ENCODE measurements at places on chromosomes 3 and 15.

DNA sequence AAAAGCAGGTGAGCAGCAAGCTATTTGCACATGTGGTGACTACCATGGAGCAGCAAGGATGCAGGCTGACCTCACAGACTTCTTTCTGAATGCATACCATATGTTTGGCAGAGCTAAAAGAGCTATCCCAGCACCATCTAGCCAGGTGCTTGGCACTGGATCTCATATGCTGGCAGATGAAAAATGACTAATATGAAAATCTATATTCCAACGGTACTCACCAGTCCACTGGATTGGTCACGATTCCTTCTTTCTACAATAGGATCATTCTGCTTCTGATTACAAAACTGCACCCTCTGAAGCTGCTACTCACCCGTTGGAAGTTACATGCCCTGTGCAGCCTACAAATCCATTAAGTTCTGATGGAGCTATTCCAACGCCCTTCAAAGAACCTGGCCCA is 714.3 kb upstream of the CFAP20DC start:
- DNase-seq, result no peak

- DNase-seq, result no peak
These were observed 14.5 kb downstream of the NEK10 start for GRCh38 chr3:27354588-27355203.

GRCh38 chr3:186058225-186058624 is 50.7 kb downstream of the ETV5 start:
- no peak for DNase-seq

- DNase-seq, result no peak
These were observed 281.1 kb upstream of the PROK2 start for GRCh38 chr3:72065872-72066641.

DNA sequence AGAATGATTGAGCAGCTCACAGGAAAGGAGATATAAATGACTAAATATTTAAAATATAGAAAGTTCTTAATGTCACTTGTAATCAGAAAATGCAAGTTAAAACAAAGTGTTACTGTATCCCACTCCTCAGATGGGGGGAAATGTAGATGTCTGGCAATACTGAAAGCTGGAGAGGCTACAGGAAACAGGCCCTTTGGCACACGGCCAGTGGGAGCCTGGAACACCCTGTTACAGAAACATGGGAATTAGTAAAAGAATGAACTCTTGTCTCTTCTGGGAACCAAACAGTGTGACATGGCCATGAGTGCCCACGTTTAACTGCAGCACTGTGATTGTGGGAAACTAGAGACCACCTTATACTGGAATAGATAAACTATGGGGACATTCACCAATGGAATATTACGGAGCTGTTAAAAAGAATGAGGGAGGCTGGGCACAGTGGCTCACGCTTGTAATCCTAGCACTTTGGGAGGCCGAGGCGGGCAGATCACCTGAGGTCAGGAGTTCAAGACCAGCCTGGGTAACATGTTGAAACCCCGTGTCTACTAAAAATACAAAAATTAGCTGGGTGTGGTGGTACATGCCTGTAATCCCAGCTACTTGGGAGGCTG is 50.2 kb downstream of the CDCP1 start:
- DNase-seq, result no peak

DNA sequence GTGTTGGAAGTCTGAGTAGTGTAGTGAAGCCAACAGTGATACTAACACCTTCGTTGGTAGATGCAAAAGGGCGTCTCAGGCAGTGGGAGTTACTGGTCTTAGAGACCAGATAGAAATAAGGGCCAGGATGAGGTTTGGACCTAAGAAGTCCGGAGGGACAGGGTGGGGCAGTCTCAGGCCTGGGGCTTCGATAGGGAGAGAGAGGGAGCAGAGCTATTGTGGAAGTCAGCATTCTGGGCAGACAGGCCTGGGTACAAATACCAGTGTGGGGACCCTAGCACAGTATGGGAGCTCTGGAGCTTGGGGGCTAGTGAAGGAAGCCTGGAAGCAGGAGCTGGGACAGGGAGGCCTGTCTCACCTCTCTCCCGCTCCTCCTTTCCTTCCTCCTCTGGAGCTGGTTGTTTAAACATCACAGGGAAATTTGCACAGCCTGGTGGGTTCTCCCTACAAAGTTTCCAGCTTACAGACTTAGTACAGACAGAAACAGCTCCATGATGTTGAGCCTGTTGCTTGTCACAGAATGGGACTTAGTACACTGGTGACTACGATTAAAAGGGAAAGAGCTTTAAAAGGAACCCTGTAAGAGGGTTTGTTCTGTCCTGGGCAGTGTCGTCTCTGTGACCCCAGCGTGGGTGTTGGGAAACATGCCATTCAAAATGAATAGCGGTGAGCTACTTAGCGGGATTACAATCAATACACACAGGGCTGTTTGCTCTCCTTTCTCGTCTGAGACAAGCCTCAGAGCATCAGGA is 76.4 kb upstream of the TNFAIP8L3 start:
- DNase-seq, result no peak

- peak; percentile 73 for DNase-seq
These were observed 21.0 kb downstream of the THSD4 start for GRCh38 chr15:71136159-71136783.

DNA sequence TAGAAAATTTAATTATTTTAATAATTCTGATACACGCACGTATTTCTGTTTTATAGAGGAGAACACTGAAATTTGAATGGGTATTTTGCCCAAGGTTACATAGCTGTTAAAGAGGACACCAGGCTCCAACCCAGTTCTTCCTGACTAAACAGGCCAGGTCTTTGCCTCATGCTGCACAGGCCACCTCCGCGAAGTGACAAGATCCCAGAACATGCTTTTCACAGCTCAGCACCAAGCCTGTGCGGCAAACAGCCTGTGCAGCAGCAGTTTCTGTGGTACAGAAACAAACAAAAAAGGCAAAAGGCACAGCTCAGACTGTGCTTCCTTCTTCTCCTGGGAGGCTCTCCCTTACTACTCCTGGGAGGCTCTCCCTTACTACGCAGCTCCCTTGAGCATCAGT is 6.5 kb downstream of the FOXL2 start:
- no peak for DNase-seq

DNA sequence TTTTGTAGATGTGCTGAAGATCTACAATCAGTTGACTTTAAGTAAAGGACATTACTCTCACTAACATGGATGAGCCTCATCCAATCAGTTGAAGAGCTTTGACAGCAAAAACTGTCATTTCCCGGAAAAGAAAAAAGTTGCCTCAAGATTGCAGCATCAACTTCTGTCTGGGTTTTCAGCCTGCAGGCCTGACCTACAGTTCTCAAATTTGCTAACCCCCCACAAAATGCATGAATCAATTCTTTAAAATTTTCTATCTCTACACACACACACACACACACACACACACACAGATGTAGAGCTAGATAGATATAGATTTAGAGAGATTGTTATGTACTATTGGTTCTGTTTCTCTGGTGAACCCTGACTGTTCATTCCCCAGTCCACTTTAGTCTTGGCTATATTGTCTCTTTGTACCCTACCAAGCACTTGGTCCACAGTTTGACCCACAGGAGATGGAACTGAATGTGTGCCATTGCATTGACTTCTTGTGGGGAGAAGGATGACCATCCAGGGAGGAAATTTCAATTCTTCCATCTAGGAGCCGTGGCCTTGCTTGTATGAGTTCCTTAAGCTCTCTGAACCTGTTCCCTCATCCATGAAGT is 228.3 kb downstream of the CLSTN2 start:
- no peak for DNase-seq

- DNase-seq, result no peak
These were observed 753.3 kb upstream of the ROBO1 start for GRCh38 chr3:80521081-80521480.

Data from ACHN (cell line).